ENCODE measurements at places on chromosomes 11 and 22.

DNA sequence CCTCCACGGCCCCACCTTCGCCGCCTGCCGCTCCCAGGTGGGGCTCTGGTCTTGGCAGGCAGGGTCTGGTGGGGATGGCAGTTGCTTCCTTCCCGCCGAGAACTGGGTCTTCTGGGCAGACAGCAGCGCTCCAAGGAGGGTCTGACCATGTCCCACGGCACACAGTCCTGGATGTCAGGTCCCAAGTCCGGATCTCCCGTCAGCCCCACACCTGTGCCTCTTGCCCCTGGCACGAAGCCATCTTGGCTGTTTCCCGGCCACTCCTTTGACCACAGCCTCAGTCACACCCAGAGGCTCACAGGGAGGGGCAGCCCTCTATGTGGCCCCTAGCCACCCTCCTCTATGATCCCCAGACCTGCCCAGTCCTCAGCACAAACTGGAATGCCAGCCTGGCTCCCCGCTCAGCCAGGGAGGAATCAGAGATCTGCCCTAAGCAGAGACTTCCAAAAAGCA, 14.3 kb downstream of the MUC5B start:
- no peak for DNase-seq

DNA sequence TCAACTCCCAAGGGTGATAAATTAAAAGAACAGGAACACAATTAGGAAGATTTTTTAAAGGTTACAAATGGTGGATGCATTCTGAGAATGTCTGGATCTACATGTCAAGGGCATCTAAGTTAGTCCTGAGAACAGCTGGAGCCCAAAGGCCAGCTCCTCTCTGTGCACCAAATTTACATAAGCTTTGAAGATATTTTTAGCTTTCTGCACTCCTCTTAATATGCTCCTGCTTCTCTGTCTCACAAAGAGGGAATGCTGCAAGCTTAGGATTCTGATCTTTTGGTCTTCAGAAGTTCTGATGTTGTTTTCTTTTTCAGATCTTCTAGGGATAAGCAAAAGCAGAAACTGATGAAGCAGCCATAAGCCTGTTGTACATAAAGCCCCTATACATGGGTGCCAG, 309.8 kb upstream of the NCAM1 start:
- no peak for DNase-seq

- no peak for DNase-seq
Observed at GRCh38 chr11:122267602-122268001, 151.6 kb upstream of the BLID start.

GRCh38 chr11:72413914-72414628, 20.3 kb downstream of the CLPB start:
- peak; percentile 59 for DNase-seq

DNA sequence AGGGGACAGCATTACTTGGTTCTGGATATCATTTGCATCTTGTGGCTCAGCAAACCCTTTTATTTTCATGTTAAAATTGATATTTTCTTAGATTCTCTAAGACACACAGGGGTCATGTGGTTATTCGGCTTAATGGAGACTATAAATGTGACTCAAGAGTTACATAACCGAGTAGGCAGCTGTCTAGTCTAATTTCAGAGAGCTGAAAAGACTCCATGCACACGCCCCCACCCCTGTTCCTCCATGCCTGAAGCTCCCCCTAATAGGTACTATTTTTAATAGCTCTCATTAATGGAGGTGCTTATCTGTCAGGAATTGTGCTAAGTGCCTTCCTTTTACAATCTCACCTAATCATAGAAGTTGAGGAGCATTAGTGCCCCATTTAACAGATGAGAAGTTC, 189.2 kb upstream of the ARHGAP20 start:
- no peak for DNase-seq

- no peak for DNase-seq
Observed at GRCh38 chr11:119730789-119731386, 1.9 kb upstream of the NECTIN1 start.

DNA sequence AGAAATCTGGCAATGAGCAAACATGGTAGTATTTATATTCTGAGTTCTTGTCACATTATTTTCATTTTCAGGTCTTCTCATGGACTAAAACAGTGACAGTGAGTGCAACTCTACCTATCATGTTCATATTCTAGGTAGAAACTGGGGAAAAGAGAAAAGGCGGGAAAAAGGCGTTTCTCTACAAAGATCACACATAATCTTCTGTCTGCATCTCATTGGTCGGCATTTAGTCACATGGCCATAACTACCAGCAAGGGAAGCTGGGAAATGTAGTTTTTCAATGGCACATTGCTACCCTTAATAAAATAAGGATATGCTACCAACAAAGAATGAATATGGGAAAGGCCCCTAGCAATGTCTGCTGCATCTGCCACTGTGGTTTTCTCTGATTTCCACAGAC, 57.6 kb upstream of the B3GAT1 start:
- DNase-seq, result no peak

DNA sequence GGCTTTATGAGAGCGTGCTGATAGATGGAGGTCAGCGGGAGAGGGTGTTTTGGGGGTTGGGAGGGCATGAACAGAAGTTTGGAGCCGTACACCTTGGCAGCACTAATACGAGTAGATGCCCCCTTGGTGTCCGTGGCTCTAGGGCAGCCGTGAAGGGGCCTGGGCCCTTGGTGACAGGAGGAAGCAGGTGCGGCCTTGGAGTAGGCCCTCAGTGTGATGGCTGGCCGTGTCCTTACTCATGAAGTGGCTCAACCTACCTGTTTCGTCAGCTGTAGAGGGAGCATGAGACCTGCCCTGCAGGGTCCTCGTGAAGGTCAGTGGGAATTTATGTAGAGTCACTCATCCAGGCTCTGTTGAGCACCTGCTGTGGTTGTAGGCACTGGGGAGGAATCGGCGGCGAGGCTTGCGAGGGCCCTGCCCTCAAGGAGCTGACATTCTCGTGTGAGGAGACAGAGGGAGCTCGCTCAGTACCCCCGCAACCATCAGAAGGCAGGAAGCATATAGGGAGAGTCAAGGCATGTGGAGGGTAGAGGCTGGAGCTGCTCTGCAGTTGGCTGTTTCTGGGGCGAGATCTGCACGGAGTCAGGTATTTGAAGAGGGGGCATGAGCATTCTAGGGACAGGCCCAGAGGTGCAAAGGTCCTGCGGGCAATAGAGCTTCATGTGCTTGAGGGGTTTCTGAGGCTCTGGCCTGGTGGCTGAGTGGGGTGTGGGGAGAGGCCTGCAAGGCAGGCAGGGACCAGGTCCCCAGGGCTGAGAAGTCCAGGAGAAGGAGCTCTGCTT, 39.6 kb downstream of the TBC1D22A start:
- no peak for DNase-seq

- DNase-seq, result no peak
Observed at GRCh38 chr11:102120437-102120973, 10.3 kb downstream of the YAP1 start.

DNA sequence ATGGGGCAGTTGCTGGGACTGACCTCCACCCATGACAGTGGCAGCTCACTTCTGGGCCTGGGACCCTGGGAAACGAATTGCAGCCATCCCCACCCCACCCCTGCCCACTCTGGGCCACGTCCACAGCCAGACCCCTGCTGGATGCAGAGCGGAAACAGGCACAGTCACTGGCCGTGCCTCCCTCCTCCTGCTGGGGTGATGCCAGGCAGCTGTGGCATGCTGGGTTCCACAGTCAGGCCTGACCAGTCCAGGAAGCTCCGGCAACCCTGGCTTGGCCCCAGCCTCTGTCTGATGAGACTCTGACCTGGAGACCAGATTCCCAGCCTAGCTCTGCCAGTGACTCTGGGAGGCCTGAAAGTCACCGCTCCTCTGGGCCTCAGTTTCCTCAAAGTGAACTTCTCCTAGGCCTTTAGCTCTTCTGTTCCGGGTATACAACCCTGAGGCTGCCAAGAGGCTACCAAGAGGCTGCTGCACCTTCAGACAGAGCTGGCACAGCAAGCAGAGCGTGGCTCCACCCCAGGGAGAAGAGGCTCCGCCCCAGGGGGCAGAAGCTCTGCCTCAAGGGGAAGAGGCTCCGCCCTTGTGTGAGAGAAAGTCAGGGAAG, 8.9 kb downstream of the SULT4A1 start:
- no peak for DNase-seq

- no peak for DNase-seq
Observed at GRCh38 chr11:112366777-112367176, 106.1 kb upstream of the PLET1 start.

DNA sequence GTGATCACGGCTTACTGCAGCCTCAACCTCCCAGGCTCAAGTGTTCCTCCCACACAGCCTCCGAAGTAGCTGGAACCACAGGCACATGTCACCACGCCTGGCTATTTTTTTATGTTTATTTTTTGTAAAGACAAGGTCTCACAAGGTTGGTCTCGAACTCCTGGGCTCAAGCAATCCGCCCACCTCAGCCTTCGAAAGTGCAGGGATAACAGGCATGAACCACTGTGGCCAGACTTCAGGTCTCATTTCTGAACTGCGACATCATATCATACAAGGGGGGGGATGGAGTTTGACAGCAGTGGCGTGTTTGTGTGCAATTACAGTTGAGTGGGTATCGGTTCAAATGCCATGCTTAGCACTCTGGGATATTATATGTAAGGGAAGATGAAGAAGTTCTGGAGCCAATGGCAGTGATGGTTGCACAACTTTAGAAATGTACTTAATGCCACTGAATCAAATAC, 6.9 kb downstream of the NAALADL1 start:
- DNase-seq, result no peak

- no peak for DNase-seq
Observed at GRCh38 chr11:128599729-128600128, 12.4 kb upstream of the ETS1 start.

DNA sequence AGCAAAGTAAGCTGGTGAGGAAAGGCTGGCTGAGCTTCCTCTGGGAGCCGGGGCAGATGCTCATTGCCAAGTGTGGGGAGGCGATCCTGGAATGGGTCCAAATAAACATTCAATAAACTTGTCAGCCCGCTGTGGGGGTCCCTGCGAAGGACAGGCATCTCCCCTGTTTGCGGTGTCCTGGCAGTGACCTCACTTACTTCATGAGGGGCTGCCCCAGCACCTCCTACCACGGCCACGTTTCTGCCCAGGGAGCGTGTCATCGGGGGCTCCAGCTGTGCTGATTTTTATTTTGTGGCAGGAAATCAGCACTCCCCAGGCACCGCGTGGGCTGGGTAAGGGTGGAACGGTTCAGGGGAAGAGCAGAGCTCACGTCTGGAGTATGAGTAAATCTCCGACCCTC, 493.9 kb upstream of the B3GAT1 start:
- DNase-seq, result no peak

- no peak for DNase-seq
Observed at GRCh38 chr11:86067009-86067850, 1.7 kb downstream of the PICALM start.

GRCh38 chr22:18983120-18983651, 47.1 kb upstream of the PRODH start:
- no peak for DNase-seq

DNA sequence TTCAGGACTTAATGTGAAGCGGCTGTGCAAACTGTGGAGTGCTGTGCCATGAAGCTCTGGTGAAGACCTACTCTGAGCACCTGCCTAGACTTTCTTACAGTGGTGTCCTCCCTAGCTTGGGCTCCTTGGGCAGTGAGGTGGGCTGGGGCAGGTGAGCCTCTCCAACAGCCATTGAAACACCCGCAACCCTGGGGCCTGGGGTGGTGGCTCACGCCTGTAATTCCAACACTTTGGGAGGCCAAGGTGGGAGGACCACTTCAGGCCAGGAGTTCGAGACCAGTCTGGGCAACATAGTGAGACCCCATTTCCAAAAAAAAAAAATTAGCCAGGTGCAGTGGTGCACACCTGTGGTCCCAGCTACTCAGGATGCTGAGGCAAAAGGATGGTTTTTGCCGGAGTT, 14.3 kb upstream of the SEC14L3 start:
- no peak for DNase-seq

- no peak for DNase-seq
Observed at GRCh38 chr11:44770401-44770800, 43.6 kb downstream of the TSPAN18 start.

DNA sequence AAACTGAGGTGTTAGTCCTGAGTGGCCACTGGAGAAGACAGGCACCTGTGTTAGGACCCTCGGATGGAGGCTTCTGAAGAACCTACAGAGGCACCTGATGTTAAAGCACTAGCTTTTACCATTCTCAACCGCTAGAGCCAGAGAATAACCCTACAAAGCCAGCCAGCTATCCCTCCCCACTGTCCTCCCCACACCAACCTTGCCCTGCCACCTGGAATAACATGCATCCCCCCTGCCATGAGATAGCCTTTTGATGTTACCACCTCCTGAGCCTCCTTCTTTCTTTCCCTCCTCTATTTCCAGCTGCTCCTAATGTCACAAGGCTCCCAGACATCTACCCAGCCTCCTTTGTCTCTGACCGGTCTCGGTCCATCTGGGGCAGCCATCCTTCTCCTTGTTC, 28.1 kb downstream of the COMMD9 start:
- DNase-seq, result no peak

GRCh38 chr11:74288161-74288560, 23.3 kb downstream of the P4HA3 start:
- DNase-seq, result peak; percentile 18

- no peak for DNase-seq
Observed at GRCh38 chr11:55652560-55652959, 4.4 kb downstream of the OR4S2 start.

DNA sequence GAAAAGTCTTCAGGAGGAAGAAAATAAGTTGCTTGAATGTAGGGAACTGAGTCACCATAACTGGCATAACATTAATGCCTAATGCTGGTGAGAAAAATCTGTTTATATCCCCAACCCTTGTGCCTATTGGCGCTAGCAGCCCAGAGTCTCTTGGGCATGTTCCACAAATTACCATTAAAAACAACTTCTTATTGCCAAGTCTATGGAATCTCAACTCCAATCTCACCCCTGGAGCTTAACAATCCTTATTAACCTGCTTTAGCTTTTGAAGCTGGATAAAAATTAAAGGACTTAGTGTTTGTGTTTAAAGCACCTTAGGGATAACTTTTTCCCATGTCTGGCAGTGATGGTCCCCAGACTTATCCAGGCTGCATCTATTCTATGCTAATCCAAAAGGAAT, 143.0 kb downstream of the APIP start:
- no peak for DNase-seq

- DNase-seq, result peak; percentile 20
Observed at GRCh38 chr11:83537131-83537610, 251.0 kb upstream of the CCDC90B start.

GRCh38 chr11:133202816-133203215, 329.5 kb downstream of the OPCML start:
- no peak for DNase-seq

DNA sequence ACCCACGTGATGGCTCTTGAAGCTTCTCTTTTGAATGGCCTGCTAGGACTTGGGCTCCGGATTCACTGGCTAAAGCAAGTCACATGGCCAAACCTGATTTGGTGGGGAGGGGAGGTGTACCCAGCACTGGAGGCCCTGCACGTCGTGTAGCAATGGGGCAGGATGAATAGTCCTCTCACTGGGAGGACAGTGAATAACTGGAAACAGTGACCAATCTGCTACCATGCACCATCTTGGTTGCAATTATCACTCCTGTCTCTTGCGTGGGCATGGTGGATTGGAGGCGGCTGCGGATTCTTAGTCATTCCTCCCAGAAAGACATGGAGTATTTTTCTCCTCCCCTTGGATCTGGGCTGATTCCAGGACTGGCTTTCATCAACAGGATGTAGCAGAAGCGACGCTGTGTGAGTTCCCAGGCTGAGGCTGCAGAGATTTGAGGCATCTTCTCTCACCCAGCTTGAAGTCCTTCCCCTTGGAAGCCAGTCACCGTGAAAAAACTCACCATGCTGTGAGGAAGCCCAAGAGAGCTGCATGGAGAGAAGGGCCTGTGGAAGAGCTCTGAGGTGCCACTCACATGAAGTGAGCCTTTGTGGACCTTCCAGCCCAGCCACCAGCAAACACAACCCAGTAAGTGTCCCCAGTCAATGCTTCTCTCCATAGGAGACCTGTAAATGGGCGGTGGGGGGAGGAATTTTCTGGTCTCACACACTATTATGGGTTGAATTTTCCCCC, 70.4 kb downstream of the IGLL1 start:
- DNase-seq, result no peak

GRCh38 chr11:111539426-111540113, 950 bp upstream of the LAYN start:
- no peak for DNase-seq

All from NCI-H446 (cell line).